ENCODE measurements at places on chromosomes 1 and 21. TPM values are rescaled to one million over a fixed set of nuclear protein-coding genes. Genes with fewer than 3 reads are reported as not detected.

HMGCS2 gene
- polyA plus RNA-seq = not detected

KRTAP10-12 gene
- not detected for polyA plus RNA-seq

LCE1C gene
- polyA plus RNA-seq = not detected

ASCL5 gene
- polyA plus RNA-seq = not detected

NES gene
- polyA plus RNA-seq = not detected

WDR64 gene
- polyA plus RNA-seq = 0.16 TPM

PAQR7 gene
- not detected for polyA plus RNA-seq

- no peaks in the 10 kb centered on the region for H3K36me3 ChIP-seq
- no peak overlapping the region for H3K27ac ChIP-seq
- no peak overlapping the region for H3K4me3 ChIP-seq
- no peaks in the 10 kb centered on the region for H3K4me1 ChIP-seq
- no peak for DNase-seq
Observed at GRCh38 chr1:164310166-164310565, 248.8 kb upstream of the PBX1 start.

DNA sequence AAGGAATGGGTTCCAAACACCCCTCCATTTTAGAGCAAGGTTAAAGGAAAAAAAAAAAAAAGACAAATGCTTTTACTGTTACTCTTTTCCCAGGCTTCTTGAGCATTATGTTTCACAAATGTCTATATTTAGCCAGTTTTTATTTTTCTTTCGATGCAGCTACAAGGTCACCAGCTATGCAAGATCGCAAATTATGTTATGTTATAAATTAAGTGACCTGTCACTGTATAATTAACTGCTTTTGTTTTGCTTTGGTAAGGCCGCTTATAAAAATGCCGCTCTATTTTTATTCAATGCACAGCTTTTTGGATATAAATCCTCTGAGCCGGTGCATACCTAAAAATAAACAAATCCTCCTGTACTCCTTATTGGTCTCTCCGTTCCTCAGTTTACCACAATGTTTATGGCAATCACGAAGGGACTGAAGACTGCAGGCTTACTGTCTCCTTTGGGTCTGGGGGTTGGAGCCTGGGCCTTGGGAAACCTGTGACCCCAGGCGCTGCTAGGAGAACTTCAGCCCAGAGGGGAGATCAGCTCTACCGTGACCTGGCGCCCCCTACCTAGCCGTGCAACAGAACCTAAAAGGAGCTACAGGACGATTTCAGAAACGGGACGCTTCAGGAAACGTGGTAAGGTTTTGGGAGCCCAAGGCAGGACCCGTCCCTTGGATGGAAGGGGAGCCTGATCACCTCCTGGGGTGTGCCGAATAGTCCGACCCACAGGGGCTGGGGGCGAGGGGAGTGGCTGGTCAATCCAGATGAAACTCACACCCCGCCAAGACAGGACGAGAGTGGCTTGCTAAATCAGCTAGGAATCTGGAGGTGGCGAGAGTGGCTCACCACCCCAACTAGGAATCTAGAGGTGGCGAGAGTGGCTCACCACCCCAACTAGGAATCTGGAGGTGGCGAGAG, 101.2 kb upstream of the CD55 start:
- no peaks in the 10 kb centered on the region for H3K4me1 ChIP-seq
- H3K36me3 ChIP-seq = no peaks in the 10 kb centered on the region
- DNase-seq = no peak
- H3K4me3 ChIP-seq = no peak overlapping the region
- H3K27me3 ChIP-seq = no peaks in the 10 kb centered on the region
- no peak overlapping the region for H3K27ac ChIP-seq

DNA sequence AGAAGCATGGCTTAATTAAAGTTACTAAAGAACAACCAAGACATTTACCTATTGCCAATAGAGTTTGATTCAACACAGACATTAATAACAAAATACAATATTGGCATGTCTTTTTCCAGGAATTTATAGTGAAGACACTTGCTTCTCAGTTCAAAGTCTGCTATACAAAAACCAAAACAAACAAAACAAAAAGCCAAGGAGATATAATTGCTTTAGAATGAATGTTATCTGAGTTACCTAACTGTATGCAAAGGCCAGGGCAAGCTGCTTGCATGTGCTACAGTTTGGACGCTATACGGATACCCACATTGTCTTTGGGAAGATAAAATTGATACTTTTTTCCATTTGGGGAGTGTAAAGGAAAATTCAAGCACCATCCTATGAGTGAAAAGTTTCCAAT, 13.6 kb downstream of the FMO5 start:
- no peaks in the 10 kb centered on the region for H3K27me3 ChIP-seq
- DNase-seq = no peak
- no peaks in the 10 kb centered on the region for H3K36me3 ChIP-seq
- H3K4me1 ChIP-seq = no peaks in the 10 kb centered on the region

- no peaks in the 10 kb centered on the region for H3K36me3 ChIP-seq
- no peaks in the 10 kb centered on the region for H3K4me1 ChIP-seq
- no peak overlapping the region for H3K27ac ChIP-seq
- no peak for DNase-seq
- no peak overlapping the region for H3K4me3 ChIP-seq
Observed at GRCh38 chr21:17427831-17428483, 84.9 kb upstream of the CXADR start.

DNA sequence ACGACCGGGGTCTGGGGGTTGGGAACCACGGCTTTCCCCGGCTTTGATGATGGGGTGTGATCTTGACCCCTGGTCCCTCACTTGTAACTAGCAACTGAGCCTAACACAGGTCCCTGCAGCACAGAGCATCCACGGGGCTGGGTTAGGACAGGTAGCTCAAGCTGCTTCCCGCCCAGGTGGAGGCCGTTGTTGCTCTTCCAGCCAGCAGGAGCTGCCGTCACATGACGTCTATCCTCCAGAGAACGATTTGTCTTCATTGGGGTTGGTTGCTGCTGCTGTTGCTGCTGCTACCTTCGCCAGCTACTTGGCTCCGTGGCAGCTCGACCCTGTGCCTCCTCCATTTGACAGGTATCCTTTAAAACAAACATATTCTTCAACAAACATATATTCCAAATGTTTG, 74.3 kb upstream of the ADAR start:
- H3K4me1 ChIP-seq = no peaks in the 10 kb centered on the region
- no peak overlapping the region for H3K27ac ChIP-seq
- no peaks in the 10 kb centered on the region for H3K27me3 ChIP-seq
- DNase-seq = no peak
- H3K36me3 ChIP-seq = no peaks in the 10 kb centered on the region

GRCh38 chr1:30732277-30732996, 9.1 kb upstream of the MATN1 start:
- peaks cover 51% of the 10 kb centered on the region for H3K36me3 ChIP-seq
- H3K27ac ChIP-seq = no peak overlapping the region
- no peak overlapping the region for H3K4me3 ChIP-seq
- DNase-seq = no peak

DNA sequence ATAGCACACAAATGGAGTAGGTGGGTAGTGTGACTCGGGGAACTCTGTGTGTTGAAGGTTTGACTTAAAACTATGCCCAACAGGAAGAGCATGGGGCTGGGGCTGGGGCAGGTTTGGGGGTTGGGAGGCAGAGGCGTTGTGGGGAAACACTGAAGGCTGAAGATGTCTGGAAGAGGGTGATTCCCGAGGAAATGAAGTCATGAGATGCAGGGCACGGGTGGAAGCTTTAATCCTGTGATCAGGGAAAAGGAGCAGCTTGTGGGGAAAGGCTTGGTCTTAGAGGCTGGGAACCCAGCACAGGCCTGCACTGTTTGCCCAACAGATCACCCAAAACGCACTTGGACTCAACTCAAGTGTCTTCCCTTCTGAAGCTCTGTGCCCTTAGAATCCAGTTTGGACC, 26.6 kb upstream of the CTBS start:
- no peaks in the 10 kb centered on the region for H3K36me3 ChIP-seq
- no peak overlapping the region for H3K27ac ChIP-seq
- H3K4me3 ChIP-seq = no peak overlapping the region
- no peaks in the 10 kb centered on the region for H3K27me3 ChIP-seq
- DNase-seq = no peak

GRCh38 chr21:8988696-8989095, 1532.7 kb upstream of the TPTE start:
- H3K36me3 ChIP-seq = no peaks in the 10 kb centered on the region
- no peaks in the 10 kb centered on the region for H3K4me1 ChIP-seq
- no peak overlapping the region for H3K4me3 ChIP-seq
- no peaks in the 10 kb centered on the region for H3K27me3 ChIP-seq

GRCh38 chr1:98205291-98206017, 284.6 kb upstream of the DPYD start:
- no peaks in the 10 kb centered on the region for H3K4me1 ChIP-seq
- H3K27ac ChIP-seq = no peak overlapping the region
- DNase-seq = no peak
- H3K4me3 ChIP-seq = no peak overlapping the region
- H3K27me3 ChIP-seq = no peaks in the 10 kb centered on the region

- H3K27ac ChIP-seq = no peak overlapping the region
- no peak overlapping the region for H3K4me3 ChIP-seq
- H3K36me3 ChIP-seq = no peaks in the 10 kb centered on the region
- H3K4me1 ChIP-seq = no peaks in the 10 kb centered on the region
- no peak for DNase-seq
Observed at GRCh38 chr1:53316766-53317581, 10.9 kb downstream of the LRP8 start.

DNA sequence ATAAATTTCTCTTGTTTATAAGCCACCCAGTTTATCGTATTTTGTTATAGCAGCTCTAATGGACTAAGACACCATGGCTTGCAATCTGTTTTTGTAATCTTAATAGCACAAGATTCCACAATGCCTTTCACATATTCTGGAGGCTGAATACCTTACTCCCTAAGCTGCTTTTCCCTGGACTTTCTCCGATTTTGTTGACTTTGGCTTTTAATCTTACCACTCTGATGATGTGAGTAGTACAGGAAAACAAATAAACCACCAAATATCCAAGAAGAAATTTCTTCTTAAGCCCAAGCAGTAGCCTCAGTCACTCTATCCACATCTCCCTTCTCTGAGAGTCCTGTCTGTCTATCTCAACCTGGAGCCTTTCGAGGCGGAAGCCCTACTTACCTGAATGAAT, 838.6 kb downstream of the LTN1 start:
- H3K4me3 ChIP-seq = no peak overlapping the region
- DNase-seq = no peak
- no peaks in the 10 kb centered on the region for H3K36me3 ChIP-seq
- no peak overlapping the region for H3K27ac ChIP-seq
- H3K27me3 ChIP-seq = no peaks in the 10 kb centered on the region

DNA sequence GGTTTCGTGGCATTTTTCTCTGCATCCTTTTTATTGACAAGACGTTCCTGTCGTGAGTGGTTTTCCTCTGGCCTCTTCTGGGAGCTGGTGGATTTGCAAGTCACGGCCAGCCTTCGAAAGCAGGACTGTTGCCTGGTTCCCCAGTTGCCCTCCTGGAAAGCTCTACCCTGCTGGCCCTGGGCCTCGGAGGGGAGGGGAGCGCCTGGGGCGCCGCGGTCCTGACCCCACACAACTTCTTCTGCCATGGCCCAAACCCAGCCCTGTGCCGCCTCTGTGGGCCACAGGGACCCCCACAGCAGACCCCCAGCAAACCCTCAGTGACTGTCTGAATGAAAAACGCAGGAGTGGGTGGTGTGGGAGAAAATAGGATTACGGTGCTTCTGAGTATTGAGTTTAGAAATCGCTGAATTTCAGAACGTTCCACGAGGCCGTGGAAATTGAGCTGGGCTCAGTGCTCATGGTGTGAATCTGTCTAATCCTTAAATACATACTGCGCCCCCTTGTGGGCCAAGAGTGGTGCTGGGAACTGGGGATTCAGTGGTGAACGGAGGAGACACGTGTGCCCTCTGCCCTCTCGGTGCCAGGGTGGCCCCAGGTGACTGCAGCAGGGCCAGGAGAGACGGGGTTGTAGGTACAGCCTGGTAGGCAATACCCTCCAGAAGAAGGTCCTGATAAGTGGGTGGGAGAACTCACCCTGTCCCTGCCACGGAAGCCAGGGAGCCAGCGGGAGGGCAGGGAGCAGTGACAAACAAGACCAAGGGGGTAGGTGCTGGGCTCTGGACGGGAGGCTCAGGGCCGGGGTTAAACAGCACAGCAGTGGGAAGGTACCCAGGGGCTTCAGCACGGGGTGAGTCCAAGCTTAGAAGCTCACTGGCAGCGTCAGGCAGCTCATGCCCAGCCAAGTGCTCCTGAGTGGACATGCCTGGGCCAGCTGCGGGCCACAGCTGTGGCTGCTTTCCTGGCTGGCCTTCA, 101.2 kb upstream of the COL6A1 start:
- peaks cover 38% of the 10 kb centered on the region for H3K4me1 ChIP-seq

DNA sequence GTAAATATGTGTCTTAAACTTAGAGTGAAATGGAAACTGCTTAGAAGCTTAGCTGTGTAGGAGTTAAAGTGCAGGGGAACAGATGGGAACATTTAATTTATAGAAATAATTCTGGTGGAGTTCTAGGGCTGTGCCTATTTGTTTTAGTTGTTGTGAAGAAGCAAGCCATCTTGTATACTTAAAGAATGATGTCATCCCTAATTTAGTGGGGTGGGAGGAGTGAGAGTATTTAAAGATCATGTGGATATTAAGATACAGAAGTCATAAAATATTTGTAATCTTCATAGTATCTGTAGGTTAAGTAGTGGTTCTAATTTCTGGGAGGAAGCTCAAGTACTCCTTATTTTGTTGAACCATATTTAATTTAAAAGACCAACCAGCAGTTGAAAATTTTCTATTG, 41.5 kb downstream of the BACH1 start:
- no peak overlapping the region for H3K4me3 ChIP-seq
- H3K27me3 ChIP-seq = no peaks in the 10 kb centered on the region
- no peak overlapping the region for H3K27ac ChIP-seq
- H3K36me3 ChIP-seq = no peaks in the 10 kb centered on the region
- DNase-seq = no peak

DNA sequence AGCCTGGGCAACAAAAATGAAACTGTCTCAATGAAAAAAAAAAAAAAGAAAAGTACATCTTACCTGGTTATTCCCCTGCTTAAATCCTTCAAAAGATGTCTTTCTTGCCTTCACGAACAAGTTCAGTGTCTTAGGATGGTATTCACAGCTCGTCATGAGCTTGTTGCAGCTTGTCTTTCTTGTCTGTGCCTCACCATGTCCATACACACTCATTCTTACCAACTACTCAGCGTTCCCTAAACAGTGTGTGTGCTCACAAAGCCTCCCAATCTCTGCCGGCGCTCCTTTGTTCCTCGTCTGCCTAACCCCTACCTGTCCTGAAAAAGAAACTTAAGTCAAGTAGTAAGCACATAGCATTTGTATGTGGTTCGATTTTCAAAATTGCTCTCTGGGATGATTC, 31.1 kb downstream of the UBE4B start:
- H3K4me1 ChIP-seq = peaks cover 11% of the 10 kb centered on the region
- H3K27me3 ChIP-seq = no peaks in the 10 kb centered on the region
- no peak overlapping the region for H3K4me3 ChIP-seq
- H3K27ac ChIP-seq = no peak overlapping the region
- H3K36me3 ChIP-seq = peaks cover 7% of the 10 kb centered on the region
